ENCODE measurements at places on chromosomes 5 and 9.

GRCh38 chr9:136254381-136255165 is 9.0 kb upstream of the QSOX2 start:
- DNase-seq, result no peak
- peaks cover 3% of the 10 kb centered on the region for H3K4me1 ChIP-seq
- no peaks in the 10 kb centered on the region for H3K36me3 ChIP-seq
- H3K27me3 ChIP-seq, result peaks cover 28% of the 10 kb centered on the region
- H3K27ac ChIP-seq, result no peak overlapping the region

DNA sequence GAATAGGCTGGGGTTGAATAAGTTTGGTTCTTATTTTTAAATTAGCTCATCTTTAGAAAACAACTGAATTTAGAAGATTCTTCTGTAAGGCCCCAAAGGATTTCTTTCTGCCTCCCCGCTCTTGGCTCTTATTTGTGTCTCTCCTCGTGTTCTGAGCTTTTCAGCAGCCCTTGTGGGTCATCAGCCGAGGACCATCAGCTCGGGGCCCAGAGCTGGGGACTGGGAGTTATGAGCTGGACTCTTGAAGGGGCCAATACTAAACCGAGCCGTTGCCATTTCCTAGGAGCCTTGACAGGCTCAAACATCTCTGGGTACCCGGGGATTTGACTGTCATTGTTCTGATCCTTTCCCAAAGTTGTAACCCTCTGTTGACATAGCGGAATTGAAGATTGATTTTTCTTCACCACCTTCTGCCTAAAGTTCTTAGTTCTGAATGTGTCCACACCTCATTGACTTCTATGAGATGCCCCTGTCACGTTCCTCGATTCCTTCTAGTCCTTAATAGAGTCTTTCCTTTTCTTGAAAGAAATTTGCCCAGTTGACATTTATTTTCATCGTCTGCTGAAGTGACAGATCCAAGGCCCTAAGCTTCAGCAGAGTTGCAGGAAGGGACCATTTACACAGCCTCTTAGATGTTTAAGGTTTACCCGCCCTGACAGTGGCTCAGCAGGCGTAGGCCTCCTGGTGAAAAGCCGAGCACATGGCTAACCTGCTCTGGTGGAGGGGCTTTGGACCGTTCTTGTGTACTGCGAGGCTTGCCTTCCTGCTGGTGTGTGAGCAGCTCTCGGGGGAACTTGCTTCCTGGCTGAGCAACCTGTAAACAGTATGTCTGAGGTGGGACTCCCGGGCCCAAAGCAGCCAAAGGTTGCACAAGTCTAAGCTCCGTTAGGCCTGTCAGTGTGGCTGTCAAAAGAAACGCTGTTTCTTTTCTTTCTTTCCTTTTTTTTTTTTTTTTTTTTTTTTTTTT is 24.0 kb downstream of the ABL1 start:
- peaks cover 37% of the 10 kb centered on the region for H3K36me3 ChIP-seq
- H3K27me3 ChIP-seq, result no peaks in the 10 kb centered on the region
- H3K4me1 ChIP-seq, result no peaks in the 10 kb centered on the region
- no peak overlapping the region for H3K4me3 ChIP-seq

DNA sequence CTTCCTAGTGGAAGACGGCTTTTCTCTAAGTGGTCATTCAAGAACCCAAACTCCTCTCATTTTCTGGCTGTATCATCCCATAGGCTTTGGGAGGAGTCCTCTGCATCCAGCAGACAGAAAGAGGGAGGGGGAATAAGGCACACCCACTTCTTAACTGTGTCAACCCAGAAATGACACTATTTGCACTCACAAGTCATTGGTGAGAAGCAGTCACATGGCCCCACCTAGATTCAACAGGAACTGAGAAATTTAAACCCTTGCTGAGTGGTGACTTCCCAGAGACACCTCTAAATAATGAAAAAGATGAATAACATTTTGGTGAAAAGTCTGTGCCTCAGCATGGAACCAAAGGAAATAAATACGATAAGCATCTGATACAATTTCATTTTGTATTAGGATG is 120.0 kb downstream of the MCTP1 start:
- no peaks in the 10 kb centered on the region for H3K4me1 ChIP-seq
- H3K4me3 ChIP-seq, result no peak overlapping the region
- H3K36me3 ChIP-seq, result no peaks in the 10 kb centered on the region
- no peak overlapping the region for H3K27ac ChIP-seq
- no peaks in the 10 kb centered on the region for H3K27me3 ChIP-seq

DNA sequence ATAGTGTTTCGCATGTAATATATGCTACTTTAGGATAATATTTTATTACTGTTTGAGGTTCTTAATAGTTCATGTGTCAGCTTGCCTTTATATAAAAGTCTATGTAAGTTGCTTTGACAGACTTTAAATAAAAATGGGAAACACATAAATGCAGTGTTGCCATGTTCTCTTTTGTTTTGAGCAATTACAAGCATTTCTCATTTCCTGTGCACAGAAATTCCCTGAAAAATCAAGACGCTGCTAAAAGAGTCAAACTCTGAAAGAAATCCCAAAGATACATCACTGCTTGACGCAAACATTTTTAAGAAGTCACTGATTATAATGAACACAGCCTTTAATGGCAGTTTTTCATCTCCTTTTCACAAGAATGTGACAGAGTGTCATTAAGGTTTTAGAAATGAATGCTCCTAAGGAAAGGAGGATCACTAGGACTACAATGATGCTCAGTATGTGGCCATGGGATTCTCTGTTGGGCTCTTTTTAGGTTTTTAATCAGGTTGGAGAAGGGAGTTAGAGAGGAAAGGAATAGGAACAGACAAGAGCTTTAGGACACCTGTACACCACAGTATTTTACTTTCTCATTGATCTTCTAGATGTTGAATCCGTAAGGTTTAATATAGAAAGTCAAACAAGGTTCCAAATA is 29.4 kb downstream of the ZCCHC7 start:
- DNase-seq, result no peak
- peaks cover 6% of the 10 kb centered on the region for H3K36me3 ChIP-seq
- no peak overlapping the region for H3K27ac ChIP-seq
- H3K4me1 ChIP-seq, result no peaks in the 10 kb centered on the region
- no peaks in the 10 kb centered on the region for H3K27me3 ChIP-seq

- peaks cover 2% of the 10 kb centered on the region for H3K27me3 ChIP-seq
- no peak overlapping the region for H3K27ac ChIP-seq
- H3K4me3 ChIP-seq, result no peak overlapping the region
- DNase-seq, result no peak
- no peaks in the 10 kb centered on the region for H3K36me3 ChIP-seq
Measured at GRCh38 chr9:36163786-36164170, 5.4 kb upstream of the CCIN start.

DNA sequence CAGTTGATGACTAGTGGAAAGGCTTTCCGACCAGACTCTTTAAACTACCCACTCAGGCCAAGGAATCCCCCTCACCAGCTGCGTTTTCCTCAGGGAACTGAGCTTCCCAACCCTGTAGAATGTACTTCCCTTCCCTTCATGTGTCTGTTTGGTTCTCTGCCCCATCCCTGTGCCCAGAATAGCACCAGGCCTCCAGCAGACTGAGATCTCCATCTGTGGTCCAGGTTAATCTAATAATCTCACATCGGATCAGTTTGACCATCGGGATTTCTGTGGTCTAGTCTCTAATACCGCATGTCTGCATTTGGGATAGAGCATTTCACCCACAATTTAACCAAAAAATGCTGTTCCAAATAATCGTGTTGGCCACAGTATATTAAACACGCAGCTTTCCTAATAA is 237.2 kb downstream of the ROR2 start:
- no peaks in the 10 kb centered on the region for H3K36me3 ChIP-seq
- no peak overlapping the region for H3K4me3 ChIP-seq
- peaks cover 10% of the 10 kb centered on the region for H3K27me3 ChIP-seq
- no peaks in the 10 kb centered on the region for H3K4me1 ChIP-seq
- no peak for DNase-seq

GRCh38 chr9:127283917-127284497 is 19.4 kb downstream of the GARNL3 start:
- H3K4me1 ChIP-seq, result no peaks in the 10 kb centered on the region
- no peaks in the 10 kb centered on the region for H3K36me3 ChIP-seq
- no peak for DNase-seq
- H3K27ac ChIP-seq, result no peak overlapping the region

GRCh38 chr5:167701051-167701450 is 590.4 kb upstream of the WWC1 start:
- no peaks in the 10 kb centered on the region for H3K36me3 ChIP-seq
- peak overlapping the region; percentile 99 for H3K27ac ChIP-seq
- H3K4me1 ChIP-seq, result peaks cover 37% of the 10 kb centered on the region
- DNase-seq, result no peak
- no peak overlapping the region for H3K4me3 ChIP-seq

GRCh38 chr9:105901514-105902109 is 207.3 kb downstream of the TMEM38B start:
- no peaks in the 10 kb centered on the region for H3K27me3 ChIP-seq
- H3K36me3 ChIP-seq, result no peaks in the 10 kb centered on the region
- no peak overlapping the region for H3K4me3 ChIP-seq
- DNase-seq, result no peak
- no peaks in the 10 kb centered on the region for H3K4me1 ChIP-seq

GRCh38 chr5:100903039-100903887 is at the start of gene ST8SIA4:
Gene ST8SIA4, minus strand, starts transcription at chr5:100903282. Its CDS starts 327 bp downstream, at chr5:100902955.
- no peak for DNase-seq
- H3K4me1 ChIP-seq, result peaks cover 18% of the 10 kb centered on the region
- peak within 1 kb of the TSS; percentile 38 for H3K4me3 ChIP-seq
- H3K36me3 ChIP-seq, result no peaks in the 10 kb centered on the region
- no peak within 1 kb of the TSS for H3K27ac ChIP-seq

DNA sequence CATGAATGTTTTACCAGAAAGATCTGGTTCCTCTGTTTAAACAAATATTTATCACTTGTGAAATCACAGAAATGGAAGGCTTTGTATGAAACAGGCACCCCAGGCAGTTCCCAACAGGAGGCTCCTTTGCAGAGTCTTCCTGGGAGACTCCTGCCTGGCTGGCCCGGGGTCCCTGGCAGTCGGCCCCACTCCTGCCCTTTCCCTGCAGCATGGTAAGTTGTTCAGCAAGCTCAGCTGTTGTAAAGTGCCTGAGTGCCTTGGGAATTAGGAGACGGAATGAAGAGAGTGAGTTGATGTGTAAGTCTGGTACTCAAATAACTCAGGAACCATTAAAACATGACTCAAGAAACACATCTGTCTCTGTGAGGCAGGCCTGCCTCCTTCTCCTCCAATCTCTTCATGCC is 17.5 kb upstream of the LHFPL2 start:
- H3K27ac ChIP-seq, result no peak overlapping the region
- no peak overlapping the region for H3K4me3 ChIP-seq
- H3K4me1 ChIP-seq, result no peaks in the 10 kb centered on the region
- no peaks in the 10 kb centered on the region for H3K36me3 ChIP-seq

DNA sequence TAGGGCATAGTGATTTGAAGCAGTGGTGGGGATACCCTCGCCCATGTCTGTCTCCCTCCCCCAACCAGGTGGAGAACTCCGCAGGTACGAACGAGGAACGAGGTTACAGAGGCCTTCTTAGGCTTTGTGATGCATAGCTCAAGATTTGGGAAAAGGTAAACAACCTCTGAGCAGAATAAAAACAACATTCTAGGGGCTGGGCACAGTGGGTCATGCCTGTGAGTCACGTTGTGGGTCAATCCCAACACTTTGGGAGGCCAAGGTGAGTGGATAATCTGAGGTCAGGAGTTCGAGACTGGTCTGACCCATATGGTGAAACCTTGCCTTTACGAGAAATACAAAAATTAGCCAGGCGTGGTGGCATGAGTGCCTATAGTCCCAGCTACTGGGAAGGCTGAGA is 3.6 kb upstream of the LCP2 start:
- H3K36me3 ChIP-seq, result no peaks in the 10 kb centered on the region
- H3K4me1 ChIP-seq, result no peaks in the 10 kb centered on the region
- H3K4me3 ChIP-seq, result no peak overlapping the region
- H3K27me3 ChIP-seq, result no peaks in the 10 kb centered on the region

DNA sequence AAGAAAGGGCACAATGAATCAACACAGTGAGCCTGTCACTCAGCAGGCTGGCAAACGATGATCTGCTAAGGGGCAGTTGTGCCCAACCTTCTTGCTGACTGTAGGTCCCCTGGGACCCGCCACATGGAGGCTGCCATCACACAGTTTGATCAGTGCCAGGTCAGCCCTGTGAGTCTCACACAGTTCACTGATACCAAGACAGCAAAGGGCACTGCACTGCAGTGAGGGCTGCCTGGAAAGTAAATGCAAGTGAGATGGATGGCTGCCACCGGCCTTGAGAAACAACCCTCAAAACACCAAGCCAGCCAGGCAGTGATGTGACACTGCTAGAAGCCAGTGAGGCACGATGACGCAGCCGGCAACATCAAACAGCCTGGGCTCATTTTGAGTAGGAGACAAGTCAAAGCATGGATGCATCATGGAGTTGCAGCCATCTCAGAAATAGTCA is 30.3 kb downstream of the FOXD1 start:
- H3K36me3 ChIP-seq, result no peaks in the 10 kb centered on the region
- no peak overlapping the region for H3K4me3 ChIP-seq
- peaks cover 14% of the 10 kb centered on the region for H3K4me1 ChIP-seq
- no peak for DNase-seq
- peaks cover 14% of the 10 kb centered on the region for H3K27me3 ChIP-seq
- no peak overlapping the region for H3K27ac ChIP-seq

DNA sequence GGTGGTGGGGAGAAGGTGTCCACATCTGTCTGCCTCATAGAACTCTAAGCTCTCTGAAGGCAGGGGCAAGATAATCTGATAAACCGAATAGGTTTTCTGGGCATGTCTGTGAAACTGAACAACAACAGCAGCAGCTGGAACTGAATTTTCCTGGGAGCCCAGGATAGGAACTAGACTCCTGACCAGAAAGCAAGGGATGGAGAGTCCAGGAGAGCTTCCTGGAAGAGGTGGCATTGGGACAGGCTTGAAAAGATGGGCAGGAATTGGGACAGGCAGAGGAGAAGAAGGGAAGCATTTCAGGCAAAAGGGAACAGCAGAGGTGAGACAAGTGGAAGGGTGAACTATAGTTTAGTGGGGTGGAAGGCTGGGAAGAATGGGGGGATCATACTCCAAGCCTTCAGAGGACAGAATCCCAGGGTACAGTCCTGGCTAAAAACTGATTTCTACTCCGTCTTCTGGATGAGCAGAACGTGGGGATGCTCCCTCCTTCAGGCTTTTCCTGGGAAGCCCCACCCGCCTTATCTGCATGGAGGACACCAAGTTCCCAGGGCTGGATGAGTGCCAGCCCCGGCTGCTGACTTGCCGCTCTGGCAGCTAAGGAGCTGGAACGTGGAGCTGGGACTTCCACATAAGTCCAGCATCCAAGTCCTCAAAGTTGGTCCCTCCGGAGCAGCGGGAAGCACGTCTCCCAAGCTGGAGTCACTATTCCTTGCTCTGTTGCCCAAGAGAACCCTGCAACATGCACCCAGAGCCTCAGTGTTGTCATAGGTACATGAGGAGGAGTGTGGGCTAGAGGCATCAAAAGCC is 13.9 kb upstream of the KIF12 start:
- peaks cover 9% of the 10 kb centered on the region for H3K4me1 ChIP-seq
- H3K27ac ChIP-seq, result no peak overlapping the region
- H3K36me3 ChIP-seq, result no peaks in the 10 kb centered on the region
- H3K4me3 ChIP-seq, result no peak overlapping the region

GRCh38 chr5:110371725-110372041 is 354.8 kb downstream of the TMEM232 start:
- H3K4me3 ChIP-seq, result no peak overlapping the region
- H3K27ac ChIP-seq, result no peak overlapping the region
- no peaks in the 10 kb centered on the region for H3K36me3 ChIP-seq
- no peaks in the 10 kb centered on the region for H3K4me1 ChIP-seq

- H3K4me1 ChIP-seq, result peaks cover 50% of the 10 kb centered on the region
- no peak for DNase-seq
- no peak overlapping the region for H3K4me3 ChIP-seq
Measured at GRCh38 chr9:127520941-127521918, 69.9 kb downstream of the LRSAM1 start.

- no peaks in the 10 kb centered on the region for H3K36me3 ChIP-seq
- no peak overlapping the region for H3K4me3 ChIP-seq
- peaks cover 4% of the 10 kb centered on the region for H3K4me1 ChIP-seq
- H3K27ac ChIP-seq, result no peak overlapping the region
- no peak for DNase-seq
Measured at GRCh38 chr5:16654647-16655334, 38.0 kb upstream of the RETREG1 start.
